ENCODE measurements at places on chromosomes 2 and 18. TPM values are rescaled to one million over a fixed set of nuclear protein-coding genes. Genes with fewer than 3 reads are reported as not detected.

CNTNAP5 gene
- not detected for total RNA-seq

GRB14 gene
- total RNA-seq: 11.9 TPM

SLC8A1 gene
- total RNA-seq: 5.2 TPM

PDE1A gene
- total RNA-seq: 0.46 TPM

CDH19 gene
- total RNA-seq: not detected

SSB gene
- total RNA-seq: 136 TPM

MC4R gene
- total RNA-seq: not detected

DNER gene
- under 0.01 TPM for total RNA-seq

DSC3 gene
- 1.3 TPM for total RNA-seq

DYNAP gene
- total RNA-seq: not detected

RBM43 gene
- total RNA-seq: 2.7 TPM

VWC2L gene
- total RNA-seq: not detected

UGT1A8 gene
- not detected for total RNA-seq

RAB12 gene
- total RNA-seq: 73.1 TPM

DNAJC5G gene
- total RNA-seq: not detected

ABCA12 gene
- total RNA-seq: not detected

PSMA8 gene
- total RNA-seq: not detected

GALR1 gene
- not detected for total RNA-seq

OTX1 gene
- under 0.01 TPM for total RNA-seq

ASB18 gene
- not detected for total RNA-seq

CCDC141 gene
- 0.15 TPM for total RNA-seq

CREG2 gene
- 0.97 TPM for total RNA-seq

EIF4E2 gene
- total RNA-seq: 162 TPM

PRKCE gene
- total RNA-seq: 46.8 TPM

HNMT gene
- total RNA-seq: 10.4 TPM

TFCP2L1 gene
- total RNA-seq: not detected

MAP3K2 gene
- total RNA-seq: 13.3 TPM

ZC3H8 gene
- 3.3 TPM for total RNA-seq

EVA1A gene
- total RNA-seq: 138 TPM

TUBB8B gene
- total RNA-seq: not detected

CROCC2 gene
- not detected for total RNA-seq

C2orf66 gene
- total RNA-seq: not detected

UPP2 gene
- total RNA-seq: not detected

PARD6G gene
- 0.97 TPM for total RNA-seq

RFX8 gene
- 3.6 TPM for total RNA-seq

TNFRSF11A gene
- total RNA-seq: 2.3 TPM

ADCYAP1 gene
- not detected for total RNA-seq

POTEE gene
- total RNA-seq: not detected

TRABD2A gene
- total RNA-seq: 1.1 TPM

TMEM247 gene
- not detected for total RNA-seq

TRAF3IP1 gene
- 8.8 TPM for total RNA-seq

TXNL4A gene
- 85.1 TPM for total RNA-seq

LONRF2 gene
- total RNA-seq: 0.15 TPM

LHCGR gene
- not detected for total RNA-seq

TCF23 gene
- not detected for total RNA-seq

LRRTM1 gene
- not detected for total RNA-seq

TDRD15 gene
- under 0.01 TPM for total RNA-seq

IL36A gene
- not detected for total RNA-seq

EHD3 gene
- total RNA-seq: 7.9 TPM

SMAD7 gene
- total RNA-seq: 8.8 TPM

IL37 gene
- total RNA-seq: not detected

HOXD1 gene
- total RNA-seq: 4.3 TPM

DAPL1 gene
- not detected for total RNA-seq

PKDCC gene
- 12.3 TPM for total RNA-seq

EPHA4 gene
- 25.3 TPM for total RNA-seq

Measured in epithelial cell of umbilical artery (primary cell).